ENCODE measurements at places on chromosomes 4 and X. TPM values are rescaled to one million over a fixed set of nuclear protein-coding genes. Genes with fewer than 3 reads are reported as not detected.
A peak's percentile ranks its signal among the peaks of the same experiment; 100 is the strongest.

The IQSEC2 gene
- 9.4 TPM for total RNA-seq

The TMEM271 gene
- not detected for total RNA-seq

The GABRE gene
- total RNA-seq: 19.2 TPM

The PPAT gene
- total RNA-seq: 5.9 TPM

The SCRG1 gene
- total RNA-seq: 18.2 TPM

The CLNK gene
- 0.19 TPM for total RNA-seq

The RRH gene
- total RNA-seq: 0.28 TPM

- DNase-seq: no peak
Observed at GRCh38 chr4:70722199-70722791, 531 bp downstream of the RUFY3 start.

DNA sequence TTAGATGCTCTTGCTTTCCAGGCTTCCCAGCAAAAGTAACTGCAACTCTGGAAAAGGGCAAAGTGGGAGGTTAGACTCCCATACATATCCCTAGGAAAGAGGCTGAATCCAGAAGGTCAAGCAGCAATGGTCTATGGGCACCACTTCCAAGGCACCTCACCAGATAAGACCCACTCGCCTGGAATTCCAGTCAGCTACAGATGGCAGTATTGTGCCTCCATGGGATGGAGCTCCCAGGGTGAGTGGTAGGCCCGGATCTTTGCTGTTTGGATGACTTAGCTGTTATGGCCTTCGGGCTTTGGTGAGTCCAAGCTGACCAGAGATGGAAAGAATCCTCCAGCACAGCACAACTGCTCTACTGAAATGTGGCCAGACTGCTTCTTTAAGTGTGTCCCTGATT, 688.0 kb downstream of the PCDH19 start:
- no peak for DNase-seq

DNA sequence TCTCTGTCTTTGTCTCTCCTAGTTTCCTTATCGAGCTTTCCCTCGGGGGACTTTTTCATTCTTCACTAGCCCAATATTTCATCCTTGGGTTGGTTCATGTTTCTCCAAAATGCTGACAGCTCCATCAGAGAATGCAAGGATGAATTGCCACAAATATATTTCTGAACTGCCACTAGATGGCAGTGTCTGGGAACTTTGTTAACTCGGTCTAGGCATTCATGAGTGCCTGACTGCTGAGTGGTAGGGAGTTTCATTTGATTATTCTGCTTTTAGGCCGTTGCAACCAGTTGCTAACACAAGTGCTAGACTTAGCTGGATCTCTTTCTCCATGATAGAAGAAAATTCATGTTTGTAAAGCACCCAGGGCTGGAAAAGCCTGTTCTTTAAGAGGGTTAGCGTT, 73.5 kb upstream of the RAP2C start:
- no peak for DNase-seq

DNA sequence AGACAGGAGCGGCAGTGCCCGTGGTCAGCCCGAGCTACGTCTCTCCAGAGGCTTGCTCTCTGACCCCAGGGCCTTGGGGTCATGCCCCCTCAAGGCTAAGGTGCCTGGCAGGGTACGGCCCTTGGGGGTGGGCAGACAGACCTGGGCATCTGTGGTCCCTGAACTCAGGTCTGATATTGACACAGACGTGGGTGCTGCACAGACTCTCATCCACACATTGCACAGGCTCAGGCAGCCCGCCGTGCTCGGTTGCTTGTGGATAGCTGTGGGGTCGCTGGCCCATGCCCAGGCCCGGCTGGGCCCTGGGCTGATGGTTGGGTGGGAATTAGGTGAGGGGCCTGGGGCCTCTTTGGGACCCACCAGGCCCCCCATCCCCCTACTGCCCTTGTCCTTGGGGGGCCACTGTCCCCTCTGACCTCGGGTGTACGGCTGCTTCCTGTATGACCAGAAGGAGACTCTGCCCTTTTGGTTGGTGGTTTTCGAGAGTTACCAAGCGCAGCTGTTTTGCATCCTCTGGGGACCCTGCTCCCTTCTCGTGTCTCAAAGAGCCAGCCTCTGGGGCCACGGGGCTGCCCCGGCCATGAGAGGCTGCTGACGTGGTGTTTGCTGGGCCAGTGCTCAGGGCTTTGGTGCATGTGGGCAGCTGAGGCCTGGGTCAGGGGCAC, 10.1 kb downstream of the FGFRL1 start:
- DNase-seq: no peak

DNA sequence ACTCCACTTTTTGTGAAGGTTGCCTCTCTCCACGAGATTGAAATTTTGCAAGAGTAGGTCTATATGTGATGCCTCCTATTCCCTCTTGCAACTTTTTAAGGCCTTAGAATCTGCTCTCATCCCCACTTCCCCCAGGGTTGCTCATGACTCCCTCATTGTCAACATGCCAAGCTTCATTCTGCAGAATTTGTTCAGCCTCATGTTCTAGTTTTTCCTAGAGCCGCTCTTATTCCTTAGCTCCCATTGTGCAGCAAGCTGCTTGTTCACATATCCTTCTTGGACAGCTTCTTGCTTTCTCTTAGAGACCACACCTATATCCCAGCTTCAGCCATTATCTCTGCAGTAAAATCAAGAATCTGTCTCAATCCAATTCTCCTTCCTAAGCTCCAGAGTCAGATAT, 82.4 kb downstream of the CNGA2 start:
- no peak for DNase-seq

- no peak for DNase-seq
Observed at GRCh38 chrX:666762-667720, 36.5 kb downstream of the SHOX start.

DNA sequence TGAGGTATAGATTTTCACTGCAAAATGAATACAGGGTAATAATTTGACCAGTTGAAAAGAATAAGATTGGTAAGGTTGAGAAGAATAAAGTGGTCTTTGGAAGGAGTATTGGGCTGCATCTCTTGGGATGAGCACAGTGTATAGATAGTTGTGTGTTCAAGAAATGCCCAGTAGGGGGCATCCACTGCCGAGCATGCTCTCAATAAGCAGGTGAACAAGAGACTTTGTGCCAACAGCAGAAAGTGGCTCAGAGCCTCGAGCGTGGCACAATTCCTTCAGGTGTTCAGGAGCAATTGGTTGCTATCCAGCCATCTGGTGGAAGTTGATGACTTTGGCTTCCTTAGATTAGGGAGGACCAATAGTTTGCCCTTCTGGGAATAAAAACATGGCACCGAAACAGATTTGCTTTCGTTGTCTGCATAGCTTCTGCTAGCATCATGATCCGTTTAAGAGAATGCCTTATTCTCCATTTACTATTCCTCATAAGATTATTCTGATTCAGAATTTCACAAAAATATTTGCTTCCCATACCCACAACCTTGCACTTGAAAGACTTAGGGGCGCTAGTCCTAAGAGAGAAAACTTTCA, 258.1 kb upstream of the NEIL3 start:
- DNase-seq: no peak

DNA sequence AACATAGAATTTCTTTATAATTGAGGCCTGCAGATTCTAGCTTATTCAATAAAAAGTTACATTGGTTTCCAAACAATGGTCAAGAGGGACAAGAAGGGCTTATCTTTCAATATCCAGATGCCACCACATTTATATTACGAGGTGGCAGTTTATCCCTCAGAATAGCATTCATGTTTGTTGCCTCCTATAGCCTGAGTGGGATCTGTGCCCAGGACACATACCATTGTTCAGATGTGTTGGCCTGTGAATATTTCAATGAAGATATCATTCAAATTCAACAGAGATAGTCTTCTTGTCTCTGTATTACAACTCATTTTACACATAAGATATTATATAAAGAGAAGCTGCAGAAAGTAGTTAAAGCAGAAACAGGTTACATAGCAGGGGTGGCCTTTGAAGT, 20.5 kb downstream of the GLRB start:
- DNase-seq: no peak

GRCh38 chr4:78551420-78552351, at the start of gene ANXA3:
ANXA3 (plus strand) TSS chr4:78551770; CDS start chr4:78554474, 2,704 bp downstream.
- DNase-seq: peak; percentile 83

GRCh38 chr4:13093170-13093569, 391.0 kb downstream of the RAB28 start:
- DNase-seq: no peak

- DNase-seq: no peak
Observed at GRCh38 chrX:48532161-48532560, 7.4 kb upstream of the TBC1D25 start.

GRCh38 chrX:30156880-30157560, 58.3 kb upstream of the MAGEB2 start:
- DNase-seq: no peak

DNA sequence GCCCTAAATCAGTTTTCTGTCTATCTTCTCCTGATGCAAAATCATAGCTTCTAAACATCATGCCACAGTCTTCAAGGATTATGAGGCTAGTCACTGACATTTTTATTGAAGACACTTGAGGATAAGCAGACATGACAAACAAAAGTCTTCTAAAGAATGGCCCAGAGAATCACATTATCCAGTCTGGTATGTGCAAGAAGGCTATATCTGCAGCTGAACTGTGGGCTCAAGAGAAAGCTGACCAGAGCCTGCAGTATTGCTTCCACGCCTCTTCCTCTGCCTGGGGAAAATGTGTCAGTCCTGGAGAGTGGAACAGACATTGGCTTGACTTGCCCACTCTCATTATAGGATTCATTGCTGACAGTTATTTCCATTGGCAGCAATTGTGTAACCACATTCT, 553.5 kb downstream of the SPOCK3 start:
- no peak for DNase-seq

DNA sequence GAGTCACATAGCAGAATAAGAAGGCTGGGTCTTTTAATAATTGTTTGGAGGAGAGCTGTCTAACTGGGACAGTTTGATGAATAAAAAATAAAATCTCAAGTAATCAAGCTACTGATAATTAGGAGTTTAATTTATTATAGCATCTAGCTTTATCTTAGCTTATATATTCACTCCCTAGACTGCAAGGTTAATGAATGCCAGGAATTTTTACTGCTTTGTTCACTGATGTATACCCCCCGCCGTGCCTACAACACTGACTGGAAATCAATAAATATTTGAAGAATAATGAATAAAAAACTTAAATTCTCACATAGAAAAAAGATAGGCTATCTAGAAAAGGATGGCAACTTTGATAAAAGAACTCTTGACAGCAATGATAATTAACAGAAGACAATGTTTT, 59.7 kb downstream of the IQCM start:
- no peak for DNase-seq

GRCh38 chr4:78806943-78807460, 30.9 kb downstream of the BMP2K start:
- DNase-seq: no peak

DNA sequence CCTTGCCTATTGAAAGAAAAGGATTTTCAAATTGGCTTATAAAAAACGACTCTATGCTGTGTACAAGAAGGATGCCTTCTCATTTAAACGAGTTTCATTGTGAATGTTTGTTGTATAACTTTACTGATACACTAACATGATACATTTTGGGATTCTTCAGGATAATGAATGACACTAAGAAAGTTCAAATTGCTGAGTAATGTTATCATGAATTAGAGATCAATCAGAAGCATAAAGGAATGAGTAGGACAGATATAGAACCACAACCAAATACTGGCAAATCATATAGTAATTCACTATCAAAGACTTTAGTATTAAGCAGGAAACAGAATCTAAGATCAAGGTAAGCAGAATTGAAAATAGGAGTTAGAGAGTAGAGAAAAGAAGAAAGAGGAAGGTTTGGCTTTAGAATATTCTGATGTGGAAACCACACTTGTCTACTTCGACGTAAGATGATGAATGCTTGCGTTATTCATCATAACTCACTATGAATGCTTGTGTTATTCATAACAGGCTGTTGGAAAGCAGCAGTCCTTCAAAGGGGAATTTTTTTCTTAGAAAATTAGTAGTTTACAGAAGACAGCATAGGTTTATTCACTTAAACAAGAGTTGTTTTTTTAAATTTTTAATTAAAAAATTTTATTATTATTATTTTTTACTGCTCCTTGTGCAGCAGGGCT, 13.4 kb downstream of the CCDC158 start:
- DNase-seq: no peak

DNA sequence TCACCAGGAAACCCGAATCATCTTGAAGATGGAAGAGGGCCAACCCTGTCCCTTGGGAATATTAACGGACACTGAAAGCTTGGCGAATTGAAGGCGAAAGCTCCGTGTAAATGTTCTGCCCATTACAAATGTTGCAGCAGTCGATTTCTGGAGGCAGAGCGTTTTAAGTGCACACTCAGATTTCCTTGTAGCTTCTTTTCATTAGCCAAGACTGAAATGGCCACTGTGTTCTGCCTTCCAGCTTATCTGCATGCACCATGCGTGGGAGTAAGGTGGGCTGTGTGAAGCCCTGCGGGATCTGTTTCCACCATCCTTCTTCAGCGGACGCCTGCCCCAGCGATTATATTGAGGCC, 1.3 kb downstream of the SMIM20 start:
- no peak for DNase-seq

GRCh38 chr4:15990570-15991285, 27.8 kb upstream of the FGFBP2 start:
- DNase-seq: no peak

- no peak for DNase-seq
Observed at GRCh38 chrX:11336201-11336600, 43.0 kb downstream of the AMELX start.

Measured in posterior vena cava (tissue), 2 donors.